ENCODE measurements at places on chromosomes 2 and 18.

DNA sequence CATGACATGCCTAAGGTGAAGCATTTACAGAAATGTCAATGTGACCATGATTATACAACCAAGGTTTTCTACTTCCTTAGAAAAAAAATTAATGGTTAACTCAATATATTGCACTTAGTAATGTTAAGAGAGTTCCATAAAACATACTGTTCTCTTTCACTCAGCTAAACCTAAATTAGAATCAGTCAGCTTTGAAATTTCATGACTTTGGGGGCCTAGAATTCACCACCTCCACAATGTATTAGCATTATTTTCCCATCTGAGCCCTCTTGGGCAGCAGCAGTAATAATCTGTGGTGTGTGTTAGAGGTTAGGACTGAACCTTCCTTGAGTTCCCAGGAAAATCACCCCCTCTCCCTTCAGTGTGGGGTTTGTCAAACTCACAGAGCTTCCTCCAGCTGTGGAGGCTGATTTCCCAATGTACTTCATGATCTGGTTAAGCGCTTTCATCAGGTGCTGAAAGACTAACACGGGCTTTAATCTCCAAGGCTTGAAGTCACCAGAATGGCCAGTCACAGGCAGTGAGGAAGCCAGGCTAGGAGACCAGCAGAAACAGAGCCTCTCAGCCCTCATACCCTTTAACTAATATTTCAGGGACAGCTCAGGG lies 7.1 kb upstream of the UPP2 start:
- no peak for DNase-seq

DNA sequence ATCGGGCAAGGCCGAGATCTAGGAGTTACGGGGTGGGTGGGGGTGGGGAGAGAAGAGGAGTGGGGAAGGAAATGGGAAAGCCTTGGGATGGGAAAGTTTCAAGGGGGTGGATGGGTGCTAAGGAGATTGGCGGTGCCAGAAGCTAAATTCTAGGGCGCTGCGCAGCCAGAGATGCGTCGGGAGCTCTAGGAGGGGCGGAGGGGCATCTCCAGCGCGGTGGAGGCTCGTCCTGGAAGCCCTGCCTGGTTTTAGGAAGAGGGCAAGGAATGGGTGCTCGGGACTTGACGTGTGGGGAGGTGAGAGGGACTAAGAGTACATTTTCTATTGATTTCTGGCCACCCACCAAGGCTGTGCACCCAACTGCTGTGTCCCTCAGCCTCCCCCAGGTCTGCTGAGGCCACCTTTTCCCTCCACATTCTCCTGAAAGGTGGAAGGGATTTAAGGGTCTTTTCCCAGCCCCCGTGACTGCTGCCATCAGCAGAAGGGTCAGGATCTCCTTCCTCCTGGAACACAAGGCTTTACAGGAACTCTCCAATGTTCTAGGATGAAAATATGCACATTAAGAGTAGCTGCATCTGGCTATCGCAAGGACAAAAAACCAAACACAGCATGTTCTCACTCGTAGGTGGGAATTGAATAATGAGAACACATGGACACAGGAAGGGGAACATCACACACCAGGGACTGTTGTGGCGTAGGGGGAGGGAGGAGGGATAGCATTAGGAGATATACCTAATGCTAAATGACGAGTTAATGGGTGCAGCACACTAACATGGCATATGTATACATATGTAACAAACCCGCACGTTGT lies 1.4 kb downstream of the C2orf72 start:
- no peak for DNase-seq

- DNase-seq, result no peak
Measured at GRCh38 chr2:8120506-8120860, 561.4 kb upstream of the ID2 start.

DNA sequence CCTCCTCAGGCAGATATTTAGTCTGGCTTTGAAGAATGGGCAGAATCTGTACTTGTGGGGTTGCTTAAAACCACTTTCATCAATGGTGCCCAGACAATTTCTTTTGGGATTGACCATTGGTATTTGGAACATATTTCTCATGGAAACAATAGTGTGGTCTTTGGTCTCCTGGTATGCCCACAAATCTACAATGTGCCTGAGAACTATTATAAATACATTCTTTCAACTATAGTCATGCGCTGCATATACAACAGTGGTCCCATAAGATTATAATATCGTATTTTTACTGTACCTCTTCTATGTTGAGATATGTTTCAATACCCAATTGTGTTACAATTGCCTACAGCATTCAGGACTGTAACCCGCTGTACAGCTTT lies 34.8 kb upstream of the PPP4R1 start:
- DNase-seq, result no peak

- DNase-seq, result no peak
Measured at GRCh38 chr2:199118673-199119112, 339.0 kb downstream of the SATB2 start.

GRCh38 chr18:26457195-26457594 lies 91.2 kb downstream of the KCTD1 start:
- DNase-seq, result no peak

Measured in erythroblast (primary cell).